Activated gamma-delta T cell treated with Interleukin-2 at 50 U/mL for 16 hours (primary cell): ENCODE measurements at places on chromosomes 12 and 14.

DNA sequence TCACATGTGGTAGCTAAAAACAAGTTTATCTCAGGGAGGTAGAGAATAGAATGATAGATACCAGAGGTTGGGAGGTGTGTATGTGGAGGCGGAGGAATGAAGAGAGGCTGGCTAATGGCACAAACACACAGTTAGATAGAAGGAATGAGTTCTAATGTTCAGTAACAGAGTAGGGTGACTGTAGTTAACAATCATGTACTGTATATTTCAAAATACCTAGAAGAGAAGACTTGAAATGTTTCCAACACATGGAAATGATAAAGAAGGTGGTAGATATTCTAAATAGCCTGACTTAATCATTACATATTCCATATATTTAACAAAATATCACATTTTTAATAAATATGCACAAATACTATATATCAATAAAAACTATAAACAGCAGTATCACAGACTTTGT is 8.9 kb upstream of the IFNG-AS1 start:
- DNase-seq: no peak

DNA sequence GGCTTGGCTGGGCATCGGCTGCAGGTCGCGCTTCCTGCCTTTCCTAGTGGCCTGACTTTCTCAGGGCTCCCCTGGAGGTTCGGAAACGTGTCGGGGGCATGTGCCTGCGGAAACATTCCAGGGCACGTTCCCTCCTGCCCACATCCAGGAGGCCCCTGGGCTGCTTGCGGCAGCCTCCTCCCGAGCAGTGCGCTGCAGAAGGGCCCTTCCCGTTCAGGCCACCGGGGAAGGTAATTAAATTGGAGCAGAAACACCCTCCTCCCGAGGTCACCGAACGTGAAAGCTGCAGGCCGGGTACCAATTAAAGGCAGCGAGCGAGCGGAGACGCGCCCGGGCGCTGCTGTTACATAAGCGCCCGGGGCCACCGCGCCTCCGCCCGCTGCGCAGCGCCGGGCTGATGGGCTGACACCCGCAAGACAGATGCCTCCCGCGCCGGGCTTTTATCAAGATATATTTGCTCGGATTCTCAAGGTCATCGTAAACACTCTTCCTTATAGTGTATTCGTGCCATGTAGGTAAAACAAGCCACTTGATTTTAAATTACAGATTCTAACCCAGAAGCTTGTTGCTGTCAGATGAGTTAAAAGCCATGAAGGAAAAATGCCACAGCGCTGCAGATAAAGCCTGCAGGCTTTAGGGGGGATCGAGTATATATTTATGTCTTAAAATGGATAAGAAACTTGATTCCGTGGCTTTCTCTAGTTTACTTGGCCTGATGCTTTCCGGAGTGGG is 31.4 kb downstream of the SSPN start:
- DNase-seq: no peak

- DNase-seq: no peak
Observed at GRCh38 chr12:53115112-53115890, 12.0 kb downstream of the SOAT2 start.

DNA sequence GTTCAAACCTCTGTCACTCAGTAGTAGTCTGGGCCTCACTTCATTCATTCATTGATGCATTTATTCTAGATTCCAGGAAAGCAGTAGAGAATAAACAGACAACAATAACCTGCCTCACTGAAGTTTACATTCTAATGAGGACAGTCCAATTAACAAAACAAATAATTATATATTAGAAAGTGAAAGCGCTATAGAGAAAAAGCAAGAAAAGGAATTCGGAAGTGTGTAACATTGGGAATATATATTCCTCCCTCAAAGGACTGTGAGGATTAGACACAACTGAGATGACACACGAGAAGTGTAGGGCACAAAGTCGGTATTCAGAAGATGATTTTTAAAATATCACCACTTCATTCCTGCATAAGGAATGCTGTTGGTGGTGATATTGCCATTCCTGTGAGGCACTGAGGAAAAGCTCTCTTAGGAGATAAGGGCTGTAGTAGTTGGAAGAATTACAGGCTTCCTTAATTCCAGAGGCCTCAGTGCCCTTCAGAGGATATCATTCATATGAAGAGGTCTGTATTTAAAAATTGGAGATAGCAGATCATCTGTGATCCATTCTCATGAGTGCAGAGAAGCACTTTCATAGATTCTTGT is 3.9 kb upstream of the DUSP6 start:
- no peak for DNase-seq

DNA sequence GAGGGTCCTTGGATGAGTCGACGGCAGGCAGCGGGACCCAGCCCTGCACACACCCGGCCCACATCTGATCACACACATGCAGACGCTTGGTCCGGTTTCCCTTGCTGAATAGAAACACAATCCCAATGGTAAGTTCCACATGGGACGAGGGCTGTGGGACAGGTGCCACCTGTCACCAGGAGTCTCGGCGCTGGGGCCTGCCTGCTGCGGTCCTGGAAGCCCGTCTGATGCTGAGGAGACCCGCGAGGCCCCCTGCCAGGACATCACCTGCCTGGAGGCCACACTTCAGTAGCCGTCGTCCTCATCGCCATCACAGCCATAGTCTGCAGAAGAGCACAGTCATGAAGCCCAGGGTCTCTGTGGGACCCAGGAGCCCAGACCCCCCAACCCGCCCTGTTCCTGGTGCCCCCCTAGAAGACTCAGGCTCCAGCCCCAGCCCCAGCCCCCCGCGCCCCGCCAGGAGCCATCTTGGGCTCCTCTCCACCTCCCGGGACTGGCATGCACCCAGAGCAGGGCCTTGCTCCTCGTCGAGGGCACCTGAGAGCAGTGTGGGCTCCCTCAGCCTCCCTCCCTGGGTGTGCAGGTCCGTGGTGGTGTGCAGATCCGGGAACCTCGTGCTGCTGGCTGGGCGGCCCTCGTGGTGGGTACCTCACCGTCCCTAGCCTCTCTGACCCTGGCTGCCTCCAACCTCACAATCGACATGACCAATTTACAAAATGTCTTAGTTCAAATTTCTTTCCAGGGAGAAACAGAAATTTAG is 29.3 kb upstream of the NUDT14 start:
- DNase-seq: no peak

GRCh38 chr12:68675101-68675842 is 11.5 kb upstream of the NUP107 start:
- DNase-seq: peak; percentile 80
